ENCODE measurements at places on chromosomes 3 and 15. TPM values are rescaled to one million over a fixed set of nuclear protein-coding genes. Genes with fewer than 3 reads are reported as not detected.

DNA sequence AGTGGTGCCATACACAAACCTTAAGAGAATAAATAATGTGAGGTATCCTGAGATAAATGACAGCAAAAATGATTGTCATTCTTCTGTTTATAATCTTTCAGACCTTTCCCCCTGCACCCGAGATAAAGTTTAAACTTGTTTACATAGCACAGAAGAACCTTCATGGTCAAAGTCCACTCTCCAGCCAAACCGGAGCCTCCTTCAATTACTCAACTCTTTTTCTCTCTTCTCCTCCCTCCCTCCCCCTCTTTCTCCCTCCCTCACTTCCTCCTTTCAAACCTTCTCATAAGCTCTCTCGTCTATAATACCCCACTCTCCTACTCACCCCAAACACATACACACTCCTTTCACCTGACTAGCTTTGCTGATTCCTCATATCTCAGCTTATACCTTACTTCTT, 198.9 kb downstream of the EFHB start:
- no peak for DNase-seq

DNA sequence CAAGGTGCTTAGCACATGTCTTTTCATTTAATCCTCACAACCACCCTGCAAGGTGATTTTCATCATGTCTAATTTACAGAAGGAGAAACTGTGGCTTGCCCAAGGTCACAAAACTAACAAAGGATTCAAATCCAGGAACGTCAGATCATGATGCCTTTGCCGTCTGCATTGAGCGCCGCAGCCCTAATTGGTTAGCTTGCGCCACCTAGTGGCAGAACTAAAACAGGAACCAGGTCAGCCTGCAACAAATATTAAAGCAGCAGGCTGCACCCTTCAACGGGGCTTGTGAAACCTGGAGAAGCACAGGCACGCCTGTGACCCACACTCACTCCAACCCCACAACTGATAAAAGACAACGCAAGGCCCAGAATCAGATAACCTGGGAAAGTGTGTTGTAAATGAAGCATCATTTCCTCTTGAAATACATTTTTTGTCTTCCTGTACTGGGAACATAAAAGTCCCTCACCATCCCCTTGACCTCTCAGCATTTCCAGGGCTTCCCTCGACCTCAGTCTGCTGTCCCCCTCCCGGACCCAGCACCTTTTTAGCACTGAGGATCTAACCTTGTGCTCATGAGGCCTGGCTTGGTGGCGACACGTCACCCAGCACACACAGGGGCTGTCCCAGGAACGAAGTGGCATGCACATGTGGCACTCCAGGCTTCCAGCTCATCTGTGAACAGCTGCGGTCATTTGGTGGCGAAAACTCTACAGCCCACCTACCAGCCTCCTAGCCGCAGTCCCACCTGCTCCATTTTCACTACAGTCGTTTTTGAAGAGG, 17.3 kb downstream of the DPH3 start:
- DNase-seq: peak; percentile 92

GRCh38 chr3:123841476-123842238, 42.5 kb downstream of the MYLK start:
- DNase-seq: no peak

The PLSCR5 gene
- total RNA-seq: not detected

GRCh38 chr3:136819731-136820679, 1.1 kb downstream of the SLC35G2 start:
- no peak for DNase-seq

The CADPS gene
- total RNA-seq: not detected

GRCh38 chr15:66481107-66481856, 16.3 kb downstream of the SNAPC5 start:
- no peak for DNase-seq

- DNase-seq: peak; percentile 43
These were observed 461 bp downstream of the XRN1 start for GRCh38 chr3:142447301-142447851.

The GOLGA6B gene
- total RNA-seq: not detected

The PCBP4 gene
- 4.0 TPM for total RNA-seq

DNA sequence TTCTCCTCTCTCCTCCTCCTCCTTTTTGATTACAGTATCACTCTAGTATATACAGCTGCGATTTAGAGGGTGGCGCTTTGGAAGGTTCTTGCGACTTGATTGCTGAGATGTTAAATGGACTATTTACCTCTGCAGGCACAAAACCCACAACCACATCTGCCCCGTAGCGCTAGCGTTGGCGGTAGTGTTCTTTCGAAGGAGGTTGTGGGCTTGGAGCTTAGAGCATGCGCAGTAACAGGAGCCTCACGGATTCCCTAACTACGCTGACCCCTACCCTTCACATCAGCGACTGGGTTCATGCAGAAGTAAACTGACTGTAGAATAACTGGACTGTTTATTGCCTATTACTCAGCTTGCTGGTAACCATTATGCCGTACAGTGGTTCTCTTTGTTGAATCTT, 58.0 kb downstream of the CGGBP1 start:
- no peak for DNase-seq

The BCL2A1 gene
- 9.7 TPM for total RNA-seq

DNA sequence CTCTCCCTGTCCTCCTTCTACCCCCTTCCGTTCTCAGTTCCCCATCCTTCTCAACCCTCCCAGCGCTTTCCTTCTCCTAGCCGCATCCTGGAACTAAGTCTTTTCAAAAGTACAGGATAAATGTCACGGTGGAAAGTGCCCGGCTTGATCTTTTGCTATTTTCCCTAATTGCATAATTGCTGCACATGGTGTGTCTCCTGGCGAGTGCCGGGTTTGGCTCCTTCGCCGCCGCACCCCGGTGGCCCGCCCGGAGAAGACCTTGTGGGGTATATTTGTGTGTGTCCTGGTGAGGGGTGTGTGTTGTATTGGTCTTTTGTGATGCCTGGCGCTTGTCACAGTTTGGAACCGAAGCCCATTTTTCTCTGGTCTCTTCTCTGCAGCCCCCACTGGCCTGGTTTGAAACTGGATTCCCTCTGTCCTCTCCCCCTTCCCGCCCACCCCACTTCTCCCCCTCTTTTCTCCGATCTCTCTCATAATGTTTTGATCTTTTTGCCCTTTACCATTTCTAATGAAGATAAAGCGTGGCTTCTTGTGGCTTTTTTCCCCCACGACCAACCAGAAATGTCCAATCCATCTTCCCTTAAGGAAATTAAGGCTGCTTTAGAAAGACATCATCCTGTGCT, 692 bp downstream of the UBE2E2 start:
- DNase-seq: peak; percentile 18

GRCh38 chr3:108642526-108642925, 53.0 kb downstream of the DZIP3 start:
- no peak for DNase-seq

DNA sequence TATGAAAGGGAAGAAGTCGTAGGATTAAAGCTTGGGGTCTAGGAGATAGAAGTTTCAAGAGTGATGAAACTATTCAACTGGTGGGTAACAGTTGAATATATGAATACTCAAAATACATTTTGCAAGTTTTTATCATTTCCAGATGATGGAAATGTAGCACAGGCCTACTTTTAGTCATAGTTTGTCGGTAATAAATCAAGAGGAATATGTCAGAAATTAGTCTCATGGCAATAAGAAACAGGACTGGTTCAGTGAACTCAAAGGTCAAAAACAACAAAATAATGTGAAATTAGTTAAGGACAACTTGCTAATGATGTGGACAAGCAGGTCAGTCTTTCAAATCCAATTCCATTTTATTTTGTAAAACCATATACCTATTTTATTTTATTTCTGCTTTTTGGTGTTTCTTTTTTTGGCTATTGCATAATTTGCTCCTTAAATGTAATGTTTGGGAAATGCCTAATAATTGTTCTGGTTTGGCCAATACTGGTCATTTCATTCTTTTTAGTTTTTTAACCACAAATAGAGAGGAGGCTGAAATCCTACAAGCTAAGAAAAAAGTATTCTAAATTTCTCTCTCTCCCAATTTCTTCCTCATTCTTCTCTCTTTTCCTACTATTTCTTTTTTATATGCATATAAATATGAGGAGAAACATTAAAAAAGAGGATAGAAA, 195.2 kb upstream of the ARHGEF26 start:
- no peak for DNase-seq

The GOLGA6D gene
- total RNA-seq: under 0.01 TPM

The CYB561D2 gene
- 57.6 TPM for total RNA-seq

DNA sequence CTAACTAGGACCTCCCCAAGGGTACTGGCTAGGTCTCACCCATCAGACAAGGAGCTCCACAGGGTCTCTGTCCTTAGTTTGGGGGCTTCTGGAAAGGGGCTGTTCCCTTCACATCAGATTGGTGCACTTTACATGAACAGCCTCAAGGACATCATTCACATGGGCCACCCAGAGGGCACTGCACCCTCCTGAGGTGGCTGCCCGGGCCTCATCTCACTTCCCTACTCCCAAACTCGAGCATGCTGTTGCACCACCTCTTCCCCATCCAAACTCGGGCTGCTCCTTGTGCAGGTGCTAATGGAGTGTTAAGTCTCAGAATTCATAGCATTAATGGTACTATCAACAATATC, 48.1 kb downstream of the RAB11A start:
- DNase-seq: no peak

The PPM1L gene
- total RNA-seq: 16.4 TPM

- no peak for DNase-seq
These were observed 88.2 kb downstream of the RAB11A start for GRCh38 chr15:65957451-65957850.

The GRIP2 gene
- not detected for total RNA-seq

DNA sequence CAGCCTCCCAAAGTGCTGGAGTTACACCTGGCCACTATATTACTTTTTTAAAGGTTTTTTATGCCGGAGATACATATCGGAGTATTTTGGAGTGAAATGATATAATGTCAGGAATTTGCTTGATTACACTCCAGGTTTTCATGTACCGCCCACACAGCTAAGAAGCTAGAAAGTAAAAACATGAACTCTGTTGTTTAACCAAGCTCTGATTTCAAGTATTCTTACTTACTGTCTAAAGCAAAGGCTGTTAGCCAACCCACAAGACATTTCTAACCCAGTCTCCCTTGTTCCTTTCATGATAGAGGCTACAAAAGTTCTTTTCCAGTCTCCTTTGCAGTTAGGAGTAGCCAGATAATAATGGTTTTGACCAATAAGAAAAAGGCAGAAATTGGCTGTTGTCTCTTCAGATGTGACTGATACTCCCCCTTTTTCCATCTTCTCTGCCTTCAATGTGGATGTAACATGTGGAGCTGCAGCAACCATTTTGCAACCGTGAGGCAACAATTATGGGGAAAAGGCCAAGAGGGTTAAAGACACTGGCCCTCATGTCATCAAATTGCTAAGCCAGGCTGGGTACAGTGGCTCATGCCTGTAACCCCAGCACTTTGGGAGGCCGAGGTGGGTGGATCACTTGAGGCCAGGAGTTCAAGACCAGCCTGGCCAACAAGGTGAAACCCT, 6.1 kb upstream of the CP start:
- no peak for DNase-seq

The CDCP1 gene
- 14.0 TPM for total RNA-seq

DNA sequence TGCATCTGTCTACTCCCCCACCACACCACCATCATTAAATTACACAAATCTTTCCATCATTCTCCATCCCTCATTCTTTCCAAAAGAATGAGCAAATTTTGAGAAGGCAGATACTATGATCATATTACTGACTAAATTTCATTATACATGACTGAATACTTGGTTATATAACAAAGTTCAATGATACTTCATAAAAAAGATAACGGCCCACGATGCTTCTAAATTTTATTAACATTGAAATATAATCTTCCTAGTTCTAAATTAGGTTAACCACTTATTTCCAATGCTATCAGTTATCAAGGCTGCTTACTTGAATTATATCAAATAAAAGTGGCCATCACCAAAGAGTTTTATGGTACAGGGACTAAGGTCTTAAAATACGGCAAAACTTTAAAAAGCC, 13.5 kb downstream of the HERC1 start:
- no peak for DNase-seq

GRCh38 chr15:88890495-88890894, 4.8 kb downstream of the HAPLN3 start:
- no peak for DNase-seq

The NEK10 gene
- 1.3 TPM for total RNA-seq

The EFCC1 gene
- 9.2 TPM for total RNA-seq

The NEO1 gene
- 0.27 TPM for total RNA-seq

GRCh38 chr3:177571944-177572315, 374.6 kb upstream of the TBL1XR1 start:
- DNase-seq: no peak

DNA sequence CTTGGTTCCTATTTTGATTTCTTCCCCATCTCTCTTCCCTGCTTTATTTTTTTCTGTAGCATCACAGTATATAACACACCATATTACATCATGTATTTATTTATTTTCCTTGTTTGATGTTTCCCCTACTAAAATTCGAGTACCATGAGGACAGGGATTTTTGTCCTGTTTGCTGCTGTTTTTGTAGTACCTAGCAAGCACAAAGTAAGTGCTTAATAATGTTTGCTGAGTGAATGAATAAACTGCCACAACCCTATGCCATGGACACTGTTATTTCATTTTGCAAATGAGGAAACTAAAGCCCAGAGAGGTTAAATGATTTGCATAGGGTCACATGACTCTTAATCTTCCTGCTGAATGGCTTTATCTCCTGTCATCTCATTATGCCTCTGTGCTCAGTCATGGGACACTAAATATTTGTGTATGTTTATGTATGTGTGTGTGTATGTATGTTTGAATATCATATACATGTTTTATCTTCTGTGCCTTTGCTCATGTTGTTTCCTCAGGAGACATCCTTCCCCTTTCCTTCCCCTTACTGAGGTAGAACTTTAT, 26.1 kb upstream of the MGA start:
- DNase-seq: peak; percentile 11

DNA sequence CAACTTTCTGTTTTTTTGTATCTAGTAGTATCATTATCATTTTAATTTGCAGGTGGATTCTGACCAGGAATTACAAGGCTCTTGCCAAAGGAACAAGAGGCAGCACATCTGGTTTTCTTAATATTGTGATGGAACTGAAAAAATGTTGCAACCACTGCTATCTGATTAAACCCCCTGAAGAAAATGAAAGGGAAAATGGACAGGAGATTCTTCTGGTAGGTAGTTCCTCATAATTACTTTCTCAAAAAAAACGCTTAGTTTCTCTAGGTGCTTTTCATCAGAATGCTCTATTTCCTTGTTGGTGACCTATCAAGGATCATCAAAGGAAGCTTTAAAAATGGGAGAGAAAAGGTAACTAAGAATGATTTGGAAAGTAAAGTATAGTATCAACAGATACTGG, 71.6 kb downstream of the CHD2 start:
- DNase-seq: no peak

Data from hematopoietic multipotent progenitor cell (in vitro differentiated cells).